ENCODE measurements at places on chromosomes 7 and 10.

DNA sequence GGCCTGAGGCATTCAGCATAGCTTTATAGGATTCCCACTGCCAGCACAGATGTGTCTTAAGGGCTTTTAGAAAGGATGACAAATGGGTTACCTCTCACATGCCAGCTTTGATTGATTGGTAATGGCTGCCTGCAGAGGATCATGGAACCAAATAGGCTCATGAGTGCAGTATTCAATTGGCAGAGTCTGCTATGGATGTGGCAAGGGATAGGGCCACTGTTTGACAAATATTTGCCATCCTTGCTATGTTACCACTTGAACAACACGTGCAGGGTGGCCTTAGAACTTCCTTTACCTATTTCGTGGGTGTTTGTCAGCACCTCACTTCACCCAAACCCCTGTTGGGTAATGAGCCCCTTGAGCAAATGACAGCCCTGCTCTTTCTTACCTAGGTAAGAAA is 139.2 kb downstream of the C10orf105 start:
- no peak for DNase-seq

GRCh38 chr10:122060250-122060649 is 71.3 kb downstream of the TACC2 start:
- no peak for DNase-seq

DNA sequence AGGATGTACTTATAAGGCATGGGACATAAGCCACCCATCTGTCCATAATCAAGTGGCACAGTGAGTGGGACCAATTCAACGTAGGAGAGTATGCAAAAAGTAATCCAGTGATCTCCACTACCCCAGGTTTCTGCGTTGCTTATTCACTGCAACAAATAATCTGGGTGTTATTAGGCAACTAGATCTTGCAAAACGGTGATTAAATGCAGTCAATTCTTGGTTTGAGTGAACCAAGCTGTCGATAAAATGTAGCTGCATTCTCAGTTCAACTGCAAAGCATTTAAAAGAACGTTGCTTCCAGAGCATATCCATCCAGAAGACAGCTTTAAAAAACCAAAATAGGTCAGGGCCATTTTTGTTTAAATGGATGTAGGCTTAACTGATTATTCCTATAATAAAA is 5.0 kb downstream of the LSMEM1 start:
- no peak for DNase-seq

DNA sequence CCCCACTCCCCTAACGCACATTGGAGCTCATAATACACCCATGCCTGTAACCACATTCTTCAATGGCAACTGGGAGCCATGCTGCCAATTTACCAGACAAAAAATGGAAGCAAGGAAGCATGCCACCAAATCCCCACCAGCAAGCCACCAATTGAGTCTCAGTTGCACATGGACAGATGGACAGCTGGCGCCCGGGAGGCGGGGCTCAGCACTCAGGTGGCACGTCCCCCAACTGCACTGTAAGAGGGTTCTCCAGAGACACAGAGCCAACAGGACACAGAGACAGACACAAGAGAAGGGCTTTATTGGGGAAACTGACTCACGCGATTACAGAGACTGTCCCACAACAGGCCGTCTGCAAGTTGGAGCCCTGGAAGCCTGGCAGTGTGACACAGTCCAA is 2.5 kb downstream of the MAD1L1 start:
- no peak for DNase-seq

GRCh38 chr7:102883098-102883860 is 29.5 kb upstream of the LRRC17 start:
- DNase-seq: no peak

DNA sequence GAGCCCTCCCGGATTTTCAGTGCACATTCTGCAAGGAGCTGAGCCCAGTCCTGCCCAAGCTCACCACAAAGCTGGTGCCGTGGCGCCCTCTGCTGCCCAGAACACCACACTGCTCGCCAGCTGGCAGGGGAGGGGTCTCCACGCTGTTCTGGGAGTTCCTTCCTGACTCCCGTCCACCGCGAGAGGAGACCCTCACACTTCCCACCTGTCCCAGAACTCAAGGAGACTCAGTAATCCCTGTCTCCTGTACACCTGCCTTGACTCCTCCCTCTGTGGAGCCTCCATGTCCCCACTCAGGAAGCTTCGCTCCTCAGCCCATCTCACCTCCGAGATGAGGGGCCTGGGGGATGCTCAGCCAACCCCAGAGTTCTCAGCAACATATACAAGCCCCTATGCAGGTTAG is 11.3 kb downstream of the C10orf105 start:
- peak; percentile 82 for DNase-seq

DNA sequence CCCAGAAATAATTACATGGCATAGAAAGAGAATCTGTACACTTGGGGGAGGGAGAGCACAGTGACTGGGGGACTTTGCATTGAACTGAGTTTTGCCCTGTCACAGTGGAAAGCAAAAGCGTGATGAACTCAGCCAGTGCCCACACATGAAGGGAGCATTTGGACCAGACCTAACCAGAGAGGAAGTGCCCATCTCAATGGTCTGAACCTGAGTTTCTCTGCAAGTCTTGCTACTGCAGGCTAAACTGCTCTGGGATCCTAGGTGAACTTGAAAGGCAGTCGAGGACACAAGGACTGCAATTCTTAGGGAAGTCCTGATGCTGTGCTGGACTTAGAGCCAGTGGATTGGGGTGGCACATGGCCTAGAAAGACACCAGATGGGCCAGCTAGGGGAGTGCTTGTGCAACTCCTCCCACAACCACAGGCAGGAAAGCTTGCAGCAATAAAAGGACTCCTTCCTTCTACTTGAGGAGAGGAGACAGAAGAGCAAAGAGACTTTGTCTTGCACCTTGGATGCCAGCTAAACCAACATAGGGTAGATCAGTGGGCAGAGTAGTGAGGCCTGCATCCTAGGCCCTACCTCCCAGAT is 259.0 kb downstream of the GRM8 start:
- no peak for DNase-seq

DNA sequence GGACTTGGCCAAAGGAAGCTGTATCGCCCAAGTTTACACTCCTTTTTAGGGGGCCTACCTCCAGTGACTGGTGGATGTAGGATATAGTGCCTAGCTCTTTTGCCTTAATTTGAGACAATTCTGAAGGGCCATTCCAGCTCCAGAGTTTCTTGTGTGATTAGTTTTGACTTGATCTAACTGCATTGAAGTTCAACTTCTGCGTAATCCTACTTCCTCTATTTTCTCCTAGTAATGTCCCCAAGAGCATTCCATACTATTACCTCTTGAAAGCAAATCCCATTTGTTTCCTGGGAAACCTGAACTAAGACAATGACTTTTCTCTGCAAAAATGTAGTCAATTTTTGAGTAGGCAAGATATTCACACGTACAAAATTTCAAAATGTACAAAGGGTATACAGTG is 4.7 kb upstream of the H2AZ2 start:
- no peak for DNase-seq

DNA sequence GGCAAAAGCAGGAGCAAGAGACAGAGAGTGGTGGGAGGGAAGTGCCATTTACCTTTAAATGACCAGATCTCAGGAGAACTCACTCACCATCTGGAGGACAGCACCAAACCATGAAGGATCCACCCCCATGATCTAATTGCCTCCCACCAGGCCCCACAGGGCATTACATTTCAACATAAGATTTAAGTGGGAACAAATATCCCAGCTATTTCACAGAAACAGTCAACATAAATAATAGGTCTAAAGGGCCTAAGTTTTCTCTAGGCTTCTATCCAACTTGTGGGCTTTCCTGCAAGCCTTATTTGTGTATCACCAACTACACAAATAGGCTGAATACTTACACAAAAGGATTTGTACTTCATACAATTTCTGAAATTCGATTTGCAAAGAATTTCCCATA is 196.8 kb upstream of the POT1 start:
- DNase-seq: no peak

GRCh38 chr10:3023892-3024291 is 43.5 kb upstream of the PFKP start:
- no peak for DNase-seq

DNA sequence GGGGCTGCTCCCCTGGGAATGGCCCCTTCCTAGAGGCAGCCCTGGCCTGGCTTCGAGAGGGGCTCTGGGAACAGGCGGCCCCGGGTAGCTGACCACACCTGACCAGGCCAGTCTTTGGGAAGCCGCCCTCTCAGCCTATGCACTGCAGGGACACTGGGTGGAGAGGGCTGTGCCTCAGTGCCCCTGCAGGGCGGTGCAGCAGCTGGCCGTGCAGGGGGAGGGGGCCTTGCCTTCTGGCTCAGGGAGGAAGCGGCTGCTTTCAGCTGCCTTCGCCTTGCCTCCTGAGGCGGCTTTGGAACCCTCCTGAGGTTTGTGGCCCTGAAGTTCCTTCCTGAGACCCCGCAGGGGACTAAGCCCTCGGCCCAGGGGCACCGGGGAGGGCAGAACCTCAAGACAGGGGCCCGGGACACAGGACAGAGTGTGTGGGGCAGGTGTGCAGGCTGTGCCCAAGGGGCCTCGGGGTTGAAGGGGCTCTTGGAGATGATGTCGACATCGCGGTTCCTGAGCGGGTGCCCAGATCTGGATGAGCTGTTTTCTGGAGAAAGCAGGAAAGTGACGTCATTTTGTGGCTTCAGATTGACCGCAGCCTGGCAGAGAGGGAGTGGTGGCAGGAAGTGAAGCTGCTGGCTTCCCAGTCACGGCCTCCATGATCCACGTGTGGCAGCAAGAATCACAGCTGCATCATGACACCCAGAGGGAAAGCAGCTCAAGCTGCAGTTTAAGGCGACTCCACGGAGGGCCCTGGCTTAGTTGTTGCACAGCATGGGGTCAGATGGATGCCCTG is 17.7 kb downstream of the ADAM8 start:
- peak; percentile 96 for DNase-seq

- DNase-seq: no peak
These were observed 526.5 kb downstream of the PARD3 start for GRCh38 chr10:34288634-34289033.

- DNase-seq: no peak
These were observed 52.6 kb downstream of the SYPL1 start for GRCh38 chr7:106059556-106059955.

GRCh38 chr7:80249619-80250295 is 115.1 kb downstream of the GNAI1 start:
- no peak for DNase-seq

- no peak for DNase-seq
These were observed 50.5 kb upstream of the DLG5 start for GRCh38 chr10:77977016-77977415.

DNA sequence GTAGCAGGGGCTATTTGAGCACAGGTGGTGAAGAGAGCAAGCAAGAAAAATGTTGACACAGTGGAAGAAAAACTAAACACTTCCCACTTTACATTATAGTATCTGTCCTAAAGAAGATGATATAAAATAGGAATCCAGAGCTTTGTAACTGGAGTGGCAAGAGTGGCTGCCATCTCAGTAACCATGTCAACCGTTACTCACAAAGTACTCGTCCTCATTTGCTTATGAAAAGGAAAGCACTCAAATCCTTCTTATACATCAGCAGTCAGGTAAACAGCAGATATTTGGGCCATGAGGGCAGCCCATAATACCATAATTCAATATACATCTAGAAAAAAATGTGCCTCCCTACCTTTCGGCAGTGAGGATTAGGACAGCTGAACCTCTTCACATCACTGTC is 70.1 kb downstream of the RNF216 start:
- no peak for DNase-seq

- no peak for DNase-seq
These were observed 365.3 kb upstream of the SHH start for GRCh38 chr7:156177422-156178055.

DNA sequence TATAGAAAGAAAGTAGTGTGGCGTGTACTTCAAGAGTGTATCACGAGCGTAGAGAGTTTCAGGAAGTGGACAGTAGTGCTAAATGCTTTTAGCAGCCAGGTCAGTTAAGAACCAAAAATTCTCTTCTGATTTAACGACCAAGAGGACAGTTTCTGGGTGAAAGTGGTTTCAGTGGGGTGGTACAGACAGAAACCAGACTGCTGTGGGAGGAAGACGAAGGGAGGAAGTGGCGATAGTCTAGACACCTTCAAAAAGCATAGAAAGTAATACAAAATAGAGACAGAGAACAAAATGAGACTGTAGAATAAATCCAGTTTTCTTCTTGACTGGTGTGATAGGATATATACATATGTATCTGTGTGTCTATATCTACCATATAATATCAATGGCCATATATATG is 93.5 kb downstream of the MBL2 start:
- DNase-seq: no peak

DNA sequence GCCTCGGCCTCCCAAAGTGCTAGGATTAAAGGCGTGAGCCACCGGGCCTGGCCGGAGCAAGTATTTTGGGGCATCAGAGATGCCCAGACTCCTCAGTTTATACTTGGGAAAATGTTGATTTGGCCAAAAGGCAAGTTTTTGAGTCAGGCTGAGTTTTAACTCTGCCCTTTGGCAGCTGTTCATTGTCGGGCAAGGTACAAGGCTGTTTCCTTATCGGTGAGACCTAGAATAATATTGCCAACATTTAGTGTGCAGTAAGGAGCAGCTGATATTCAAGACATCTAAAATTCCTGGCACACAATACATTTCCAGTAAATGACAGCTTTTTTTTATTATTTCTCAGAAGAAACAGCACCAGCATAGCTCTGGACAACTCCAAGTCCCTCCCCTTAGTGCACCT is 147.6 kb upstream of the C7orf33 start:
- no peak for DNase-seq

DNA sequence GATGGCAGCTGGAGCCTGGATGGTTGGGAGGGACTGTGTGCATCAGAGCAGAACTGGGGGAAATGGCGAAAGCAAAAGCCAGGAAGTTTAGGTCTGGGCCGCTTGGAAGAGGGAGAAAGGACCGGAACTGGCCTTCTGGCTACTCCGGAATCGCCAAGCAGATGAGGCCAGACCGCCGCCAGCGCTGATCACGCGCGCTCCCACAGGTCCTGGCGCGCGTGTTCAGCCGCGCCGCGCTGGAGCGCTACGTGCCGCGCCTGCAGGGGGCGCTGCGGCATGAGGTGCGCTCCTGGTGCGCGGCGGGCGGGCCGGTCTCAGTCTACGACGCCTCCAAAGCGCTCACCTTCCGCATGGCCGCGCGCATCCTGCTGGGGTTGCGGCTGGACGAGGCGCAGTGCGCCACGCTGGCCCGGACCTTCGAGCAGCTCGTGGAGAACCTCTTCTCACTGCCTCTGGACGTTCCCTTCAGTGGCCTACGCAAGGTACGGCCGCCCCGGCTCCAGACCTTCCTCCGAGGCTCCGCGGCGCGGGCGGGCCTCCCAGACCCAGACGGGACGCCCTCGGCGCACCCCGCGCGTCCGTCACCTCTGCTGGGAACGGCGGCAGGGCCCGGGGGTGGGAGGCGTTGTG is 2.0 kb downstream of the CYP26C1 start:
- peak; percentile 57 for DNase-seq

- no peak for DNase-seq
These were observed 7.9 kb downstream of the CPED1 start for GRCh38 chr7:120996333-120996987.

GRCh38 chr10:130986846-130987245 is 324.7 kb downstream of the TCERG1L start:
- DNase-seq: no peak
